ENCODE measurements at places on chromosomes 1 and 21. TPM values are rescaled to one million over a fixed set of nuclear protein-coding genes. Genes with fewer than 3 reads are reported as not detected.

The C1orf116 gene
- polyA plus RNA-seq: 0.20 TPM

The TEKT2 gene
- polyA plus RNA-seq: 4.0 TPM

The SPATA17 gene
- 0.37 TPM for polyA plus RNA-seq

The S100A14 gene
- polyA plus RNA-seq: 2.2 TPM

The LCE3E gene
- polyA plus RNA-seq: not detected
